ENCODE measurements at places on chromosomes 2 and 18. TPM values are rescaled to one million over a fixed set of nuclear protein-coding genes. Genes with fewer than 3 reads are reported as not detected.

The UGT1A8 gene
- total RNA-seq, result not detected

The ITPRIPL1 gene
- total RNA-seq, result 0.30 TPM

The SLC30A3 gene
- total RNA-seq, result 0.09 TPM

The SNX17 gene
- 139 TPM for total RNA-seq

The KCNIP3 gene
- 2.3 TPM for total RNA-seq

The CDH7 gene
- not detected for total RNA-seq

The IFIH1 gene
- 5.6 TPM for total RNA-seq

The PLGLB1 gene
- 0.83 TPM for total RNA-seq

The CHRND gene
- total RNA-seq, result not detected

The HTR2B gene
- 2.1 TPM for total RNA-seq

The MTCL1 gene
- total RNA-seq, result 28.5 TPM

The MTERF4 gene
- total RNA-seq, result 32.6 TPM

The ASAP2 gene
- total RNA-seq, result 79.5 TPM

Data from smooth muscle cell of the umbilical artery (primary cell).